ENCODE measurements at places on chromosomes 7 and 10.

GRCh38 chr7:12314199-12314598, 89.5 kb downstream of the VWDE start:
- DNase-seq: no peak

- DNase-seq: no peak
Measured at GRCh38 chr10:132647424-132647823, 109.8 kb downstream of the INPP5A start.

- no peak for DNase-seq
Measured at GRCh38 chr7:96188174-96188581, 133.7 kb downstream of the SLC25A13 start.

DNA sequence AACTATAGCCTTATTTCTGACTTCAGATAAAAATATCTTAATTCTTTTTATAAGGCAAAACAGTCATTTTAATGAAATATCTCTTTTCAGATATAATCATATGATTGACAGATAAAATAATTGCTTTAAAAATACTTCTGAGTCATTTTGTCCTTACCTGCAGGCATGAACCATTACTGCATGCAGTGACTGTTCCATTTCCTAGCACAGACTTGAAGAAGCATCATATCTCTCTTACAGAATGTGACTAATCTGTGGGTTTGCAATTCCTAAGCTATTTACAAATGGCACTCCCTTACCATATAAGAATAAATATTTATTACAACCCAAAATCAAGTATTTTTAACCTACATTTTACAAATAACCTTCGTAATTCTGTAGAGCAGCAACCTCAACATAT, 120.7 kb downstream of the SRPK2 start:
- no peak for DNase-seq

DNA sequence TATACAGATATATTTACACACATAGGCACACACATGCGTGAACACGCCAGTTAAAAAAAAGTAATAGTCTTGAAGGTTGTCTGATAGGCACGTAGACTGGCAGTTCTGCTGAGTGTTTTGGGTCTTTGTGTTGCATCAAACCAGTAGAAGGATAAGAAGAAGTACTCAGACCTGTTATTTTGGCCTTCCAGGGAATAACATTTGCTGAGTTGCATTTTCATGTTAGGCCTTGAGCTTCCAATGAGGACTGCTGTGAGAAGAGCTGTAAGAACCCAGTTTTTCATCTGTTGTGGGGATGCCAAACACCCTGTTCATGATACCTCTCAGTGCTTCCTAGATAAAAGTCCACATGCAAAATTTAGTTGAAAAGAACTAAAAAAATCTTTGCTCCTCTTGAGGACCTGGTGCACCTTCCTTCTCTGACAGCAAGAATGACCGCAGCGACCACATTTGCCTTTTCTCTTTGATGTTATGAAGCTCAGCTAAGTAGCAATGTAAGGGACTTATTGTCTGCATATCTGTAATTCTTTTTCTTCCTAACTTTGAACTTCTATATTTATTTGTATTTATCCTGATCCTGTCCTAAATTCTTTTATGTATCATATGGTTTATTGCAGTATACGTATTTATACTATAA, 27.2 kb downstream of the HIPK2 start:
- no peak for DNase-seq

DNA sequence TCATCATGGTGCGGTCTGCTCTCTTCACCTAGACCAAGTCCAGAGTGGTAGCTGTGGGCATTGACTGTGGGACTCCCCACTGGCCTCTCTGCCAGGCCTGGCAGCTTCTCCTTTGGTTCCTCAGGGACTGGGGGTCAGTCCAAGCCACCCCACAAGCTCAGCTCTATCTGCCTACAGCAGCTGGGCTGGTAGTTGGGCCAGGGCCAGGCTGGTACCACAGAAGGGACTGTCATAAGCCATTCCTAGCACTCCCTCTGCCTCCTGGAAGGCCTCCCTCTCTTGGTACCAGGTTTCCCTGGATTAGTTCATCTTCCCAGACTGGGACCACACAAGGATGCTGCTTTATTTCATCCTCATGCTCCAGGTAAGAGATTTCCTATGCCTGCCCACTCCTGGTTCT, 24.2 kb upstream of the UNC5B start:
- DNase-seq: no peak

DNA sequence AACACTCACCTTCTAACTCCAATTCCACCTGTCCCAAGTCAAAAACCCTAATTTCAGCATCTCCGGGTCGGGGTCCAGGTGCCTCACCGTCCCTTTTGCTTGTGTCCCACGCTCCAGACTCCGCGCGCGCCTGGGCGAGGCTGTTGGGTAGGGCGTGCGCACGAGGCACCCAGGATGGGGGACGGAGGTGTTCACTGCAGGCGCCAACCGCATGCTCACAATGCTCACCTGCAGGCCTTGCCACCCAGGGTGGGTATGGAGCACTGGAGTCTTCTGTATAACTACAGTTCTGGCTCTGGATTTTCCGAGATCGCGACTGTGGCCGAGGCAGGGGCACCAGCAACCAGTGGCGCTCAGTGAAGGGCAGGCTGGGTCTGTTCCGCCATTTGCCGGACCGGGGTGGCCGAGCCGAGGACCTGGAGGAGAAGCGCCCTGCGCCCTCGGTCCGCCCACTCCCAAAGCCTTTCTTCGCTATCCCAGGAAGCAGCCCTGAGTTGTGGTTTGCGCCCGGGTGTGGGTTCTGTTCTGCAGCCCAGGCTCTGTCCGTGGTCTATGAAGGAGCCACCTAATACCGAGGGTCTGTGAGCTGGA, 8.7 kb downstream of the FAM200A start:
- no peak for DNase-seq

Data from type B pancreatic cell (in vitro differentiated cells).